8988T (cell line): ENCODE measurements at places on chromosomes 16 and 17.

DNA sequence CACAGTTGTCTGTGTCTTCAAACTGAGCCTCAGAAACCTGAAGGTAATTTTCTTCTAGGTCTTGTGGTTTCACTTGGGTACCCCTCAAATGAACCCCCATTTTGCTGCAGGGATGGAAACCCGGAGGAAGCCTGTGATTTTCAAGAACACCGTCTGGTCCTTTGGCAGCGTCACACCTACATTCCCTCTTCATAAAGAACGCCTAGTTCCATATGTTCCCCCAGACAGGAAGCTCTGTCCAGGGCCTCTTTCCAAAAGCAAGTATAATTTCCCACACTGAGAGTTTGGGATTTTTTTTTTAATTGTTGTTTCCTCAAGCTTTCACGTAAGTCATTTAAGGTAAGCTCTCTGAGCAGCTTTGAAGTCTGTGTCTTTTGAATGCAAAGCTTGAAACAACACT is 515.0 kb downstream of the TMEM114 start:
- DNase-seq, result no peak

- no peak for DNase-seq
Observed at GRCh38 chr16:79534143-79534542, 66.4 kb downstream of the MAF start.

DNA sequence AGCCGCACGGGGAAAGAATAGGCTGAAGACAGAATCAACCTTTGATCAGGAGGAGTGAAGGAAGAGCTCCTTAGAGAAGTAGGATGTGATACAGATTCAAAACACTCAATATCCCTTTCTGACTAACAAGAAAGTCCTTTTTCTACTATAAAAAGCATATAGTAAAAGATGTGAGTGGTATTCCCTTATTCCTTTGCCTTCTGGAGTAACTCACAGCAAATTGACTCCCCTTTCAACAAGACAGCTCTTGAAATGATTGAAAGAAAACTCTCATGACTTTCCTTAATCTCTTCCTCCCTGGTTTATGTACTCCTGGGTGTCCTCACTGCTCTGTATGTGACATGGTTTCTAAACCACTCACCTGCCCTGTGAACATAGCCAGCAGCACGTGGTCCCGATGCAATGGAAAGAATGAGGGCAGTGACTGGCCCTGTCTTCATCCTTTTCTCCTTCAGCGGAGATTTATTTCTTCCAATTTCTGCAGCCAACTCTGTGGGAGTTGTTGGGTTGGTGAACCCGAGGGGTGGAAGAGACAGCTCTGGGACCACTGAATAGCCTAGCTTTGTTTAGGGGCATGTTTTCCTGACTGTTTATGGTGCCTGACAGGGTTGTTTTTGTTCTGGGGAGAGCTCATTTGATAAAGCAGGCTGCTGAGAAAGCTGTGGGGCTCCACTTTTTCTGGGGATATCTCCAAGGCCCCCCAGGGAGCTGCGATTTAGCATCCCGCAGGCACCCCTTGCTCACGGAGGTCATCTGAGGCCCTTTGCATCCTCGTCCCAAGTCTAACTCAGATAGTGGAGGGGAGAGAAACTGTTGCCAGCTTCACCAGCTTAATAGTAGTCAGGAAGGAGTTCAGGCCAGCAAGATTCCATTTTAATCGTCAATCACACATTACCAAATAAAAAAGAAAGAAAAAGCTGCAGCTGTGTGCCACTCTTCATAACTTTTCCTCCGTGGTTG is 46.7 kb downstream of the MAP2K6 start:
- DNase-seq, result no peak

- no peak for DNase-seq
Observed at GRCh38 chr16:52364500-52364899, 182.4 kb downstream of the TOX3 start.

DNA sequence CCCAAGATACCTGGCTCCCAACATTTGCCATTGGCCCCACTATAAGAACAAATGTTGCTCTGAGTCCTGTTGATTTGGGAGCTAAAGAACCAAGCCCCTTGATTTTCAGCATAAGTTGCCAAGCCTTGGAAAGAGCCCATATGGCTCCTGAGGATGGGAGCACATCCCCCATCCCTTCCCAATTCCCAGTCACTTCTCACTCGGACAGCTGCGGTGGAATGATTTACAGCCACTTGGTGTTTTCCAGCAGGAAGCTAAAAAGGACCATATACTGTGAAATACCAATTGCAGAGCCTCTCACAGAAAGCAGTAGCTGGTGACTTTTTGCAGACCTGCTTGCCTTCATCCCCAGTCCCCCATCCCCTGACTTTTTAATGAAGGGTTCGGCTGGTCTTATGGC is 524.6 kb downstream of the GRIN2A start:
- DNase-seq, result no peak

- no peak for DNase-seq
Observed at GRCh38 chr17:41332239-41332638, 16.7 kb upstream of the KRTAP17-1 start.

GRCh38 chr17:6780001-6780400 is 4.0 kb downstream of the FBXO39 start:
- DNase-seq, result no peak

DNA sequence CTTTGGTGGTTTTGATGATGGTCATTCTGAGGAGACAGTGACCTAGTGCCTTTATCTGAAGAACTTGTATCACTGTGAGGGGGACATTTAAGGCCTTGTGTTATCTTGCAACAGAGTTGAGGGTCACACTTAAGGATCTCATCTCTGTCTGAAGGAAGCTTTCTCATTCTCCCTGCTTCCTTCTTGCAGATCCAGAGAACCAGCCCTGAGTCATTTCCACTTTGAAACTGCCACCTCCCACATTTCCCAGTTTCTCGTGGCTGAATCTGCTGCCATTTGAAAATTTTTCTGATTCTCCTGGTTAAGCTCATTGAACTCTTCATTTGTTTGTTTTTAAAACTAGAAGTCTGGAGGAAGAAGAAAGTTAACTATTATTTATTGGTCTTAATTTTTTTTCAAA is 190.2 kb upstream of the CDH11 start:
- DNase-seq, result no peak

DNA sequence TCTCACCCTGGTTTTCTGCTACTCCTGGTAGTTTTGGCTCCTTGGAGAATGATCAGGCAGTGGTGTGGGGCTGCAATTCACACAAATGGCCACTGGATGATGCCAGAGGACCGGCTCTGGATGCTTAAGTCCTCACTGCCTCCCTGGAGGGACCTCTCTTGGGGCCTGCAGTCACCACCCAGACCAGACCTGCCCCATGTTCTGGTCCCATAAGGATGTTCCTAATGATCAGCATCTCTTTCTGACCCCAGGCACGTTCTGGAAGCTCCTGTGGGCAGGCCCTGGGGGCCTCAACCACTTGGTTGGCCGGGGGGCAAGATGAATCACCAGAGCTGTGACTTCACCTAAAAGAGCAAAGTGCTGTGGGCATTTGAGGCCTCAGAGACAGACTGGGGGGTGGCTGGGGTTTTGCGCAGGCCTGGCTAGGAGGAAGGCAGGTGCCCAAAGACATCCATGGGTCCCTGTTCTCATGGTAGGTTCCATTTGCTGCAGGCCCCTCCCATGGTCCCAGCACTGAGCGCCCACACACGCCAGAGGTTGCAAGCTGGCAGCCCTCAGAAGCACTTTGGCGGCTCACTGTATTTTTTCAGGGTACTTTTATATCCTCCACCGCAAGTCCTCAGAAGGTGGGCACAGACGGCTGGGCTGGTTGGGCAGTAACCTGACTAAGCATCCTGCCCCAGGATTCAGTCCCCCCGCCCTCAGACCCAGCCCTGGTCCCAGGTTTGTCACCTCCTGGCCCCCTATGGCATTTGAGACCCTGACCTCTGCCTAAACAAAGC is 53.2 kb downstream of the NT5M start:
- DNase-seq, result peak; percentile 79

DNA sequence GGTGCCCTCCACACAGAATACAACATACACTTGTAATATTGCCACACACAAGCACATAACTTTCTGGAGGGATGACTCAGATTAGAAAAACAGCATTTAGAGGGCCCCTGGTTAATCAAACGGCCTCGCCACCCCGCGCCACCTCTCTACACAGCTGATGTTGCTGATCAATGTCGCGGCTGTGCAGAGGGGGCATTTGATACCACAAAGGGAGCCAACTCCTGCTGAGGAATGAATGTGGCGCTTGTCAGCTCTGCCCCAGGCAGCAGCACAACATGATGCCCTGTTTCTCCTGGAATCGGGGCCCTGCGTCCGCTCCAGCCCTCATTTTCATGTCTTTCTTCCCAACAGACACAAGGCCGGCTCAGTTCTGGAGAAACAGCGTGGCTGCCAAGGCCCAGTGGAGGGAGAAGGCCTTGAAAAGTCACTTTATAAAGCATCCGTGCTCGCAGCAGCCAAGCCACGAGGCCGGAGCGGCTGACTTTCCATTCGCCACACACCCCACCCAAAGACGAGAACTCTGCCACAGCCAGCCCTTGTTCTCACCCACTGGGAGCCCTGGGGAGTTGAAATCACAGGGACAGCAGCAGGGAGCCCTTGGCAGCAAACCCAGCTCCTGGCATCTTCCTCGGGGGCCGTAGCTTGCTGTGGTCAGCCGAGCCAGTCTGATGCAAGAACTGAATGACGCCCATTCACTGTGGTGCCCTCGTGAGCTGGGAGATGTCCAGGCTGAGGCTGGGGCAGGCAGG is 65.6 kb downstream of the XYLT1 start:
- no peak for DNase-seq

DNA sequence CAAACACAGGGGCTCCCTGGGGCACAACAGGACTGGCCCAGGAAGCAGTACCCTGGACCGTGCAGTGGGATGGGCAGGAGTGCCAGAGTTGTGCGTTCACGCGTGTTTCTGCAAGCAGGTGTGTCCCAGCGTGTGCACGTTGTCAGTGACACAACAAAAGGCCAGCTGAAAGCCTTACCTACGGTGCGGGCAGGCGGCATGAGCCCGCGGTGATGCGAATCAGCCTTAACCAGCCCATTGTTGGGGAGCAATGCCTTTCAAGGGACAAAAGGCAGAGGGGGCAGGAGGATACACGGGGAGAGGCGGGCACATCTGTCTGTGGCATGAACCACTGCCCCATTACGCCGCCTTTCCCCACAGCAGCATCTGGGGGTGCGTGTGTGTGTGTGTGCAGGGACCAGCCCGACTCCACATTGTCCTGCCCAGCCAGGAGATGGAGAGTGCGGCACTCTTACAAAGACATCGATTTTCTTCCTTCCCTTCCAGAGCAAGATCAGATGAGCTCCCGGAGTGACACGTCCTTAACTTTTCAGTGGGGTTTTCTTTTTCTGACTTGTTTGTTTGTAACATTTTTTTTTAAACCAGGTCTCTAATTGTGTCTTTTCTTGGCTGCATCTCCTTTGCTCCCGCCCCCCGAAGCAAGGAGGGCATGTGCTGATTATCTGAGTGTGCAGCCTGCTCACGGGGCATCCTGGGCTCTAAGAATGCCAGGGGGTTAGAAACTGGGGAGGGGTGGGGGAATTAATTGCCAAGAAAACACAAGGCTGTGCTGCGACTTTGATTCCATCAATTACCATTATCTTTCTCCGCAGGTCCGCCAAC is 158.1 kb downstream of the ZNF423 start:
- no peak for DNase-seq

GRCh38 chr17:16287563-16288027 is 65.7 kb downstream of the CENPV start:
- no peak for DNase-seq

DNA sequence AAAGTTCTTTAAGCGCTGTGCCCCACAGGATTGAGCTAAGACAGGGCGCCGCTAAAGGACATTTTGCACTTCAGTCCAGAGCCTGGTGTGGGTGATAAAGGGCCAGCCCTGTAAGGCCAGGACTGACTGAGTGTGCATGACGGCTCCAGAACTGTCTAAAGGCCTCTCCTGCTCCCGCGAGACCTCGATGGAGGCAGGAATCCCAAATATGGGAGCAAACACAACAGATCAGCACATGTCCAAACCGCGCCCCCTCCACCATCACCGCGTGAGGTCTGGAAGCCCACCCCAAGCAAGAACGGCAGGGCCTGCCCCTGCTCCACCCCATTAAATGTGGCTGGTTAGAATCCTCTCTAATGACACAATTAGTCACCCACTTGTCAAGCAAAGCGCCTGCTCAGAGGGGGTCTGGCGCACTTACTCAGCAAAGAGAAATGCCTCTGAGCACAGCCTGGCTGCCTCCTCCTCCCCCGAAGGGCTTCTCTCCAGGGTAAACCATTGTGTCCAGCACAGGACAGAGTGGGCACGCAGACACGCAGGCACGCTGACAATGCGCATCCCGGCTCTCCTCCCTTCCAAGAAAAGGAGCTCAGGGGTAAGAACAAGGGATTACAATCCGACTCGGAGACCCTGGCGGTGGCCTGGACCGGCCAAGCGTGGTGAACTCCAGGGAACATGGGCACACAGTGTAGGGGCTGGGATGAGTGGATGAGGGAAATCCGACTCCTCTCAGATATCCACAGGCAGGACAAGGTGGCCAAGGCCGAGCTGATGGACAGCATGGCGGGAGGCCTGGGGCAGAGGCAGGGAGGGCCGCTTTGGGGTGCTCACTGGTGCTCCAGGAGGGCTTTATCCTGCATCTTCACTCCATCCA is 1.5 kb downstream of the MXRA7 start:
- DNase-seq, result peak; percentile 51

DNA sequence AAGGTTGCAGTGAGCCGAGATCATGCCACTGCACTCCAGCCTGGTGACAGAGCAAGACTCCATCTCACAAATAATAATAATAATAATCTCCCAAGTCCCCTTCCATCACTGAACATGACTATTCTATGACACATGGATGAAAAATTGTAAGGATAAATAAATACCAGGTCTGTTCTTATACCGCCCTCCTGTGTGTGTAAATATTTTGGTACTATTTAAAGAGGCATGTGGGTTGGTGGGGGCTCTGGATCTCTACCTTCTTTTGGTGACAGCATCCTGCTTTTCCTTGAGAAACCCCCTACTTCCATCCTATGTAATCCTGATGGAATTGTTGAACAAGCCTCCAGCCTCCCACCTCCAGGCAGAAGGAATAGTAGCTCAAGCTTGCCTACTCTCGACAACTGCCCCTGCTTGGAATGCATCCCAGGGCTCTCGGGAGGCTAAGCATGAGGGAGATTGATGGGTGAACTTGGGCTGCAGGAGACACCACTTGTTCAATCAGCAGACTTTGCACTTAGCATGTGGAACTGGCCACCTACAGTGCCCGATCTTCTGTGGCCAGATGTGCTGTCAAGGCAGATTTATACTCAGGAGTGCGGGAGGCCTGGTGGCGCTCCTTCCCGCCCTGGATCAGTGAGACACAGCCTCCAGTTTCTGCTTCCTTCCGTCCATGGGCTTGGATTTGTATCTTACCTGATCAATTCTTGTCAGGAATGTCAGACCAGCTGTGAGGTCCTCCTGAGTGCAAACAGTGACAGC is 287.4 kb downstream of the SLC39A11 start:
- no peak for DNase-seq

DNA sequence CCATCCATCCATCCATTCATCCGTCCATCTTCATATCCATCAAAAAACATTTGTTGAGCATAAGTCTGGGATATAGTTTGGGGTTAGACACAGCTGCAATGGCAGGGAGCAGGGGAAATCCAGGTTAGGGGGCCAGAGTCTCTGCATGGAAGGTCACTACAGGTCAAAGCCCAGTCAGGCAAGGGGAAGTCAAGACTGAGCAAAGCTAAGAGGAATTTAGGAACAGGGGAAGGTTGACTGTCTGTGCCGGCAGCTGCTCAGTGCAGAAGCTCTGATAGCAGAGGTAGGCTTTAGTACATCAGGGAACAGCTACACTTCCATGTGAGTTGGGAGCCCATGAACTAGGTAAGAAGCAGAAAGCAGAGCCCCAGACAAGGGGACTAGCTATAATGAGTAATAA is 68.1 kb downstream of the IRF8 start:
- no peak for DNase-seq
